ENCODE measurements at places on chromosomes 2 and 18. TPM values are rescaled to one million over a fixed set of nuclear protein-coding genes. Genes with fewer than 3 reads are reported as not detected.

GPBAR1 gene
- 0.16 TPM for total RNA-seq

DIS3L2 gene
- total RNA-seq: 29.0 TPM

ZAP70 gene
- total RNA-seq: not detected

OSR1 gene
- total RNA-seq: 0.81 TPM

WDR33 gene
- 14.5 TPM for total RNA-seq

GATA6 gene
- 20.7 TPM for total RNA-seq

LAMA3 gene
- total RNA-seq: 45.0 TPM

DYSF gene
- total RNA-seq: 37.0 TPM

IL1RL2 gene
- not detected for total RNA-seq

IL36RN gene
- not detected for total RNA-seq

SNORC gene
- total RNA-seq: not detected

CNTNAP5 gene
- total RNA-seq: not detected

HAAO gene
- 1.9 TPM for total RNA-seq

ZNF396 gene
- total RNA-seq: 0.33 TPM

MROH2A gene
- not detected for total RNA-seq

DSC2 gene
- 10.4 TPM for total RNA-seq

SERPINB12 gene
- not detected for total RNA-seq

PROKR1 gene
- total RNA-seq: not detected

LHCGR gene
- total RNA-seq: not detected

INO80B gene
- 16.8 TPM for total RNA-seq

AMER3 gene
- total RNA-seq: not detected
